ENCODE measurements at places on chromosomes 4 and X. TPM values are rescaled to one million over a fixed set of nuclear protein-coding genes. Genes with fewer than 3 reads are reported as not detected.

The SOWAHB gene
- total RNA-seq: 23.3 TPM

DNA sequence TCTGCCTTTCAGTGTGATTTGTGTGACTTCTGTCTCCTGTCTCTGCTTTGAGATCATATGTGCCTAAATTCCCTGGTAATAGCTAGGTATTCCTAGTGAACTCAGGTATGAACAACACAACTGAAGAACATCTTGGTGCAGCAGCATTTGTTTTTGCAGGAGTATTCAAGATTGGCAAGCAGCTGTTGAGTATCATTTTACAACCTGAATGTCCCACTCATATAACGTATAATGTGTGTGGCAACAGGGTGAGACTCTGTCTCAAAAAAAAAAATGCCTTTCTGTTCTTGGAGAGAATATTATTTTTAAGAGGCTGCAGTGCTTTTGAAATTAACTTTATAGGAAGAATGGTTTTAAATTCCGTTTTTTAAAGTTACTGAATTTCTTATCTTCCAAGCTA is 7.7 kb downstream of the LSM6 start:
- no peak for DNase-seq

DNA sequence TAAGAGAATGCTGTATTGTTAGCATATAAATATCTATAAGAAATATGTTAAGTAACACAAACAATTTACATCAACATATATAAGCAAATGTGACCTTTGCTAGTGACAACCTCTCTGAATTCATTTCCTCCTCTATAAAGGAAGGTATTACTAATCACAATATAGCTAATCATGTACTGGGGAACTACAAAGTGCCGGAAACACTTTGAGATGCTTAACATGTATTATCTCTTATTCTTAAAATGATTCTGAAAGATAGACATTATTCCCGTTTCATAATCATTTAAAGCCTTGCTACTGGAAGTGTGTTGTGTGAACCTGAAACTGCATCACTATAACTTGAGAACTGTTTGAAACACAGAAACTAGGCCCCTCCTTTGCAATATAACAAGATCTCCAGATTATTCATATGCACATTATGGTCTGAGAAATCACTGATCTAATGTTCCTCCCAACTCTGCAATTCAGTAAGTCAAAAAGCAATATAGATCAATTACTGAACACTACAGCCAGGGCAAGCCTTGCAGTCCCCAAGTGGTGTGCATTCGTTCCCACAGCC is 54.0 kb downstream of the KLHL8 start:
- DNase-seq: no peak

DNA sequence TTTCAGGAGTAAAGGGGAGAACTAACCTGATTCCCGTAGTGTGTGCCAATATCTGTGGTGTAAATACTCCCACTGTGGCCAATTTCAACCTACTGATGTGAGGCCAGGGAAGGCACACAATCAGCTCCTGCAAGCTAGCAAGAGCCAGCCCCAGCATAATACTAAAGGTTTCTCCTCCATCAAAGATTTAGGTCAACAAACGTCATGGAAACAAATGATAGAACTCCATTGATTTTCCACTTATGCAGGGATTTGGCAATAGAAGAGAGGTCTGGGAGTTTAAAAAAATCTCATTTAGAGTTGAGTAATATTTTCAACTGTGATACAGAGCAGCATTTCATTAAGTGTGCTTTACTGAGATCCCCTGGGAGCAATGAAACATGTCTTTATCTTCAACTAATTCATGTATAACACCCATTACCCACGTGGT is 15.8 kb upstream of the VEGFD start:
- no peak for DNase-seq

GRCh38 chr4:112942077-112942476 is 107.4 kb upstream of the ANK2 start:
- no peak for DNase-seq

- no peak for DNase-seq
These were observed 694.0 kb downstream of the IL1RAPL1 start for GRCh38 chrX:29281078-29281742.
